ENCODE measurements at places on chromosomes 5 and 9.

DNA sequence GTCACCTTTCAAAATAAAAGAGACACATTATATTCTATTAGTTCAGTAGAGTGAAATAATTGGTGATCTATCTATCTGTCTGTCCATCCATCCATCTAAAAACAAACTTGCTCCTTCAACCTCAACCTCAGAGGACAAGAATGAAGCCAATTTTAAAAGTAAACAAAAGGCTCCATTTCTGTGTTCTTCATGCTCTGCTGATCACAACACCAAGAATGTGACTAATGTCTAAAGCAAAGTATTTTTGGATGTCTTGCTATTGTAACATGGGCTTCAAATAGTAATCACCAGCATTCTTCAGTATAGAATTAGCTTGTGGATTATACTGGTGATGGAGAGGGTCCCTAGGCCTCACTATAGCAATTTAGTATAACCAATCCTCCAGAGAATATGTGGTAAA lies 1304.4 kb downstream of the MAT2B start:
- no peak for DNase-seq

GRCh38 chr5:65264420-65264819 lies 217.3 kb downstream of the ADAMTS6 start:
- no peak for DNase-seq

- DNase-seq = no peak
Measured at GRCh38 chr9:112411626-112412027, 31.7 kb downstream of the HSDL2 start.

DNA sequence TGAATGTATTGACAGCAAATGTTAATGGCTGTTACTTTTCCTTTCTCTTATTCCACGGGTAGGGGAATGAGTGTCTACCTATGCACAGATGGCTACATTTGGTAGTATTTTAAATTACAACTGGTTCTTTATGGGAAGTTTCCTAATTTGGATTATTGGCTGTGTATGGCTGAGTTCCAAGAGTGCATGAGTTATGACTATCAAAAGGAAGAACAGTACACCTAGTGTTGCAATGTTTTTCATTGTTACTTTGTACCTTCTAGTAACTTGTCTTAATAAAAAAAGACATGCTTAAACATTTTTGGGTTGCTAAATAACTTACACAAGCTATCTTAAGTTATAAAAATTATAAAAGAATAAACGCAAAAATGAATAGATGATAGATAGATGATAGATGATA lies 35.8 kb upstream of the MAMDC2 start:
- no peak for DNase-seq

- no peak for DNase-seq
Measured at GRCh38 chr9:117815948-117816347, 111.7 kb downstream of the TLR4 start.

- no peak for DNase-seq
Measured at GRCh38 chr5:87572090-87572489, 159.4 kb upstream of the CCNH start.

- DNase-seq = no peak
Measured at GRCh38 chr5:148972396-148972795, 90.5 kb downstream of the SH3TC2 start.

Data from NCI-H1436 treated with DMSO at 0.1 percent for 48 hours (cell line).